ENCODE measurements at places on chromosomes 6 and 20.

DNA sequence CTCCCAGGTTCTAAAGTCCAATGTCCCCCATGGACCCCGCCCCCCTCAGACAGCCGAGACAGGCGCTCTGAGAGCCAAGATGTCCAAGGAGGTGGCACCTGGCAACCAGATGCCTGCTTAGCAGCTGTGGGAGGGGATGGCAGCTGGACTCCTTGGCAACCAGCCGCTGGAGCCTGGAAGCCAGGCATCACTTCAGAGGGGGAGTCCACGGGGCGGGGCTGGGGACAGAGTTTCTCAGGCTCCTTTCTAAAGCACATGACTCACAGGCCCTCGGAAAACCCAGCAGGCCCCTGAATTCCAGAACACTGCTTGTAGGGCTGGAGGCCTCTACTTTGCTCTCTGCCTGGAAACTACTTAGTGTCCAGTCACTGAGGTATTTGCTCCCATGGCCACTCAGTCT, 51.5 kb downstream of the PREX1 start:
- H3K27ac ChIP-seq = no peak overlapping the region
- no peaks in the 10 kb centered on the region for H3K36me3 ChIP-seq
- DNase-seq = no peak
- no peak overlapping the region for H3K4me3 ChIP-seq

GRCh38 chr6:122722746-122723145, 56.8 kb upstream of the FABP7 start:
- DNase-seq = no peak
- H3K4me3 ChIP-seq = no peak overlapping the region

GRCh38 chr6:83216806-83217205, 23.6 kb downstream of the RWDD2A start:
- no peak overlapping the region for H3K27ac ChIP-seq
- H3K4me3 ChIP-seq = no peak overlapping the region
- no peaks in the 10 kb centered on the region for H3K27me3 ChIP-seq
- no peaks in the 10 kb centered on the region for H3K4me1 ChIP-seq
- no peak for DNase-seq

GRCh38 chr6:167162591-167162990, 4.8 kb upstream of the GPR31 start:
- H3K27ac ChIP-seq = no peak overlapping the region
- no peak for DNase-seq
- no peaks in the 10 kb centered on the region for H3K36me3 ChIP-seq
- no peak overlapping the region for H3K4me3 ChIP-seq
- H3K4me1 ChIP-seq = no peaks in the 10 kb centered on the region

- no peak overlapping the region for H3K4me3 ChIP-seq
- no peak overlapping the region for H3K27ac ChIP-seq
- no peaks in the 10 kb centered on the region for H3K36me3 ChIP-seq
- H3K27me3 ChIP-seq = no peaks in the 10 kb centered on the region
- H3K4me1 ChIP-seq = no peaks in the 10 kb centered on the region
- DNase-seq = peak; percentile 1
Observed at GRCh38 chr20:49541733-49542513, 26.0 kb downstream of the PTGIS start.

DNA sequence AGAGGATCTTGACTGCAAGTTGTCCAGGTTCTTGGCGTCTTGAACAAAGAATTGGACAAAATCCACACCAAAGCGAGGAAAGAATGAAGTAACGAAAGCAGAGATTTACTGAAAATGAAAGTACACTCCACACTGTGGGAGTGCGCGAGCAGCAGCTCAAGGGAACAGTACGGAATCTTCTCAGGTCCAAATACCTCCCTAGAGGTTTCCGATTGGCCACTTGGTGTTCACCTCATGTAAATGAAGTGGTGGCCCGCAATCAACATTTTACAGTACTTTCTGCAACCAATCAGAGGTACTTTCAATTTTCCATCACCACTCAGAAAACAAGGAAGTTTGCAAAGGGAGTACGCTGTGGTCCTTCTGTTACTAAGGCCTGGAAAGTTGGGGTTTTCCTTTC, 122.4 kb downstream of the PTPRK start:
- H3K27me3 ChIP-seq = no peaks in the 10 kb centered on the region
- no peak overlapping the region for H3K27ac ChIP-seq
- DNase-seq = no peak
- H3K4me3 ChIP-seq = no peak overlapping the region
- H3K36me3 ChIP-seq = no peaks in the 10 kb centered on the region

DNA sequence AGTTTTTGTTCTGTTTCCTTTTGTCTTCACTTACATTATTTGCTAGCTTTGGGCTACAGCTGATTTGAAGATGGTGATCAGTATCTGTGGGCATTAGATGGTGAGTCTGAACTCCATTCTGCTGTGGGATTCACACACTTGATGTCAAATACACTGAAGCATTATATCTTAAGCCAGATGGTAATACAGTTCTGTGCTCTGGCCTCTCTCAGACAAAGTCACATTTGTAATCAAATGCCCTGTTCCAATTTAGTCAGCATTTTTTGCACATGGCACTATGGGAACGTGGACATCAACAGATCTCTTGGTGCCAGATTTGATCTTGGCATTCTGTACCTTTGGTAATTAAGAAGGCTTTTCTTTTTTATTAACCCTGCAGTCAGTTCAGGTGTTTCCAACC, 56.0 kb downstream of the SASH1 start:
- H3K4me3 ChIP-seq = no peak overlapping the region
- no peaks in the 10 kb centered on the region for H3K27me3 ChIP-seq
- no peaks in the 10 kb centered on the region for H3K36me3 ChIP-seq
- no peak overlapping the region for H3K27ac ChIP-seq
- no peak for DNase-seq
- no peaks in the 10 kb centered on the region for H3K4me1 ChIP-seq

- H3K27me3 ChIP-seq = no peaks in the 10 kb centered on the region
- DNase-seq = no peak
- no peaks in the 10 kb centered on the region for H3K4me1 ChIP-seq
- no peaks in the 10 kb centered on the region for H3K36me3 ChIP-seq
- no peak overlapping the region for H3K27ac ChIP-seq
Observed at GRCh38 chr20:2349801-2350200, 30.9 kb upstream of the TGM6 start.

DNA sequence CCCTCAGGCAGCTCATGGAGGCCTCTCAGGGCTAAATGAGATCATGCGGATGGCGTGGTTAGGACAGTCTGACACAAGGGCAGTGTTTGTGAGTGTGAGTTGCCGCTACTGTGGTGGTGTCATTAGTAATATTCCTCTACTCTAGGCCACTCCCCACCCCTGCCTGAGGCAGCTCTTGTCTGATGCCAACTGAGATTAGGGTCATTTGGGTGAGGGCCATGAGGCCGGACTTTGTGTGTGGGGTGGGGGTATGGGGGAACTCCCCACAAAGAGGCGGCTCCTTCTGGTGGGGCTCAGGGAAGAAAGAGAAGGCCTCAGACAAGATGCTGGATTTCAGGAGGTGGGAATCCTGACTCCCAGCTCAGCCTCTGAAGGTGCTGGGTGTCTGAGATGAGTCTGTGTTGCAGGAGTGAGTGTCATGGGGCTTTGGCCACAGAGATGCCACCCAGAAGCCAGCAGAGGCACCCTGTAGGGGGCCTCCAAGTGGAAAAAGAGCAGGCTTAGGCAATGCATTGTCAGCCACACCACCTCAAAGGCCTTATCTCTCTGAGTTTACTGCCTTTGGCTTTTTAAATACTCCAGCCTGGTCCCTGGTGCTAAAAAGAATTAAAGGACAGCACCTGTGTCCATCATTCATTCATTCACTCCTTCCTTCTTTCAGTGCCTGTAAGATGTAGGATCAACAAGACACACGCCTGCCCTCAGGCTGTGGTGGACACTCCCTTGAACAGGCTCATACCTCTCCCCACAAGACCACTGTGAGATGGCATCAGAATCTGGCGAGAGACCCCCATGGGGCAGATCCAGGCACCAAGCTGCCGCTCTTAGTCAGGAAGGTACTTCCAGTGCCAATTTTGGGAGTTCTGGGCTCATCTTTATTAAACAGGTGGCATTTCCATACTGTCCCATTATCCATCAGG, 175.2 kb downstream of the MRPL14 start:
- no peaks in the 10 kb centered on the region for H3K36me3 ChIP-seq
- H3K27ac ChIP-seq = no peak overlapping the region
- no peak overlapping the region for H3K4me3 ChIP-seq
- DNase-seq = no peak
- no peaks in the 10 kb centered on the region for H3K27me3 ChIP-seq

GRCh38 chr20:51495921-51496545, 46.5 kb downstream of the NFATC2 start:
- no peaks in the 10 kb centered on the region for H3K36me3 ChIP-seq
- H3K27me3 ChIP-seq = no peaks in the 10 kb centered on the region
- DNase-seq = no peak
- H3K4me3 ChIP-seq = peak overlapping the region; percentile 44
- peaks cover 96% of the 10 kb centered on the region for H3K4me1 ChIP-seq

DNA sequence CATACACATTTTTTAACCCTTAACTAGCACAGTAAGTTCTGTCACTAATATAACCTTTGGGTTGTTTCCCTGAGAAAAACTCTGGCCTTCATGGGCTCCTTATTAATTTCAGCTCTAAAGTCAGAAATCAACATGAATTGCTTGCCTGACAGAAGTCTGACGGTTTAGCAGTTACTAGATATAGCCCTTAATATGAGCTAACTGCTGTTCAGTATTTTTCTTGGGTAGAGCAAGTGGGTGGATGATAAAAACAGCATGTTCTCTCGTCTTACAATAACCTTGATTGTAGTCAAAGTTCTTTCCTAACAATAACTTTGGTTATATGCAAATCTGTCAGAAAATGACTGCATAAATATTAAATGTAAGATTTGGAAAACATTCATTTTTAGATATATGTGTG, 81.0 kb downstream of the SH3BGRL2 start:
- no peaks in the 10 kb centered on the region for H3K36me3 ChIP-seq
- no peaks in the 10 kb centered on the region for H3K4me1 ChIP-seq
- H3K4me3 ChIP-seq = no peak overlapping the region

DNA sequence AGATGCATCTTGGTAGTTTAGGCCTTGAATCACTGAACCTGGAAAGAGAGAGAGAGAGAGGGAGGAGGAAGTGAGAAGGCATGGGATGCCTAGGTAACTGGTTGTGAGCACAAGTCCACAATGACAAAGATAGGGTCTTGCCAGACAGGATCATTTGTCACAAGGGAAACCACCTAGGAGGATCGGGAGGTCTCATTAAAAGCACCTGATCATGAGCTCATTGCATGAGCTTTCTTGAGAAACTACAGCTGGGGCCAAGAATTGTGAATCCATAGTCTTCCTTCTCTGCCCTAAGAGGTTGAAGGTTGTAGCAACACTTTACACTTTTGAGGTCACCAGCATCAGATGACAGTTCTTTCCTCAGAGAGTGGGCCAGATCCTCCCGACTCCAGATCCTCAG, 195.7 kb downstream of the CD83 start:
- no peak overlapping the region for H3K4me3 ChIP-seq
- peaks cover 3% of the 10 kb centered on the region for H3K4me1 ChIP-seq
- H3K27me3 ChIP-seq = no peaks in the 10 kb centered on the region
- H3K27ac ChIP-seq = no peak overlapping the region
- H3K36me3 ChIP-seq = no peaks in the 10 kb centered on the region
- no peak for DNase-seq

DNA sequence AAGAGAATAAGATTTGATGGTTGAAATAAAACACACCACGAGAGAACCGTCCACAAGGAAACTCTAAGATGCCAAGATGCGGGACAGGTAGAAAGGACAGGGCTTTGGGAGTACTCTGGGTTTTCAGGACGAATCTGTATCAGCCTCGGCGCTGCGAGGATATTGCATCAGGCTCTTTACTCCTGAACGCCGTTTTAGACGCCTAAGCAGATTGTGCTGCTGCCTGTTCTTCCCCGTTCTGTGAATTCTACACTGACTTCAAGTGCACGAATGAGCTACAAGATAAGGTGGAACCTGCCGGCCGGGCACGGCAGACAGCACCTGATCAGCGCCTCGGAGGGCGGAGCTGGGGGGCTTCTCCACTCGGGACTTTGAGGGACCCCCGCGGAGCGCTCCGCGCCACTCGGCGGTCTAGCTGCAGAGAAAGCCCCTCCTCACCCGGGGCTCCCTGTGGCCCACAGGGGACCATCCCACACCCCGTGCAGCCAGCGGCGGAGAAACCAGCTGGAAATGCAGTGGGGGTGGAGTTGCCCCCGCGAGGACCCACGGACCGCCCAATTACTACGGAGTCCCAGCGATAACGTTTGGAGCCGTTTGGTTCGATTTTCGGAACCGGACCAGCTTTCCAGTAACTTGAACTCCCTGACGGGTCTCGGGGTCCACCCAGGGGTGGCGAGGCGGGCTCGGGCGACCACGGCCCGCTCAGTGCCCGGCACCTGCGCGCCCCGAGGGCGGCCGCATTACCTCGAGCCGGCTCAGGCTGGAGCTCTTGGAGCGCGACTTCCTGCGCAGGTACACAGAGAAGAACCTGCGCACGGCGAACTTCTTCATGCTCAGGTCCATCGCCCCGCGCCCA, 646 bp downstream of the RPS6KA2 start:
- H3K4me3 ChIP-seq = peak overlapping the region; percentile 70
- H3K27me3 ChIP-seq = no peaks in the 10 kb centered on the region
- H3K4me1 ChIP-seq = peaks cover 16% of the 10 kb centered on the region
- DNase-seq = peak; percentile 14
- no peaks in the 10 kb centered on the region for H3K36me3 ChIP-seq
- H3K27ac ChIP-seq = peak overlapping the region; percentile 53

GRCh38 chr6:97177905-97178304, 105.1 kb downstream of the MMS22L start:
- no peaks in the 10 kb centered on the region for H3K27me3 ChIP-seq
- no peak overlapping the region for H3K4me3 ChIP-seq
- no peak overlapping the region for H3K27ac ChIP-seq
- no peak for DNase-seq

DNA sequence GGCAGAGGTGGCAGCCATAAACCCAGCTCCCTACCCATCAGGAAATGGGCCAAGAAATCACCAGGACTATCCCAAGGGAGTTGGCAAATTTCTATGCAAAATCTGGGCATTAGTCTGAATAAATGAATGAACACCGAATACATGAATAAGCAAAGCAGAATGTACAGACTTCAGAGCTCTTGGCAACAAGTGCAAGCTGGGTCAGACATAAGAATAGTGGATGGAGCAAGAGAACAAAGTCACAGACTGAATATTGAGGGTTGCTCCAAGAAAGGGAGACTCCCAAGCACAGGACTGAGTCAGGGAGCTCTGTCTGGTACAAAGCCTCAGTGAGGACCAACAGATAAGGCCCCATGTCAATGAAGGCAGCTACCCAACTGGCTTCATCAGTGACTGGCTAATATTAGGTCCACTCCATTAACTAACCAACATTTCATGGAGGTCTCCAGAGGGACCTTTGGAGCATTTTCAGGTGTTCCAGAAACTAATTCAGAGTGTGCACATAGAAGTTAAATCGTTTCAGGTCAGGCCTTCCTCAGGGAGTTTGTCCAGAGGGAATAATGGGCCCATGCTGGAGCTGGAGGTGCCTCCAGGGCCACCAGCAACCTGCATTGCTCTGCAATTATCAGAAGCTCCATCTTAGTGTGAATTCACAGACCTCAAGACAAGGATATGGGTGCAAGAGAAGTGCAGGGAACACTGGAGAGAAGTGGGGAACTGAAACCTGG, 191.5 kb upstream of the RALGAPA2 start:
- no peak overlapping the region for H3K27ac ChIP-seq
- no peak overlapping the region for H3K4me3 ChIP-seq
- no peak for DNase-seq
- no peaks in the 10 kb centered on the region for H3K36me3 ChIP-seq
- no peaks in the 10 kb centered on the region for H3K27me3 ChIP-seq
- H3K4me1 ChIP-seq = no peaks in the 10 kb centered on the region
